ENCODE measurements at places on chromosomes 13 and 19.

GRCh38 chr19:55152017-55152416 is 3.0 kb upstream of the TNNT1 start:
- DNase-seq = no peak

GRCh38 chr19:17339088-17339741 is 1.9 kb downstream of the GTPBP3 start:
- no peak for DNase-seq

GRCh38 chr13:77928909-77929308 is 10.3 kb upstream of the EDNRB start:
- DNase-seq = no peak

DNA sequence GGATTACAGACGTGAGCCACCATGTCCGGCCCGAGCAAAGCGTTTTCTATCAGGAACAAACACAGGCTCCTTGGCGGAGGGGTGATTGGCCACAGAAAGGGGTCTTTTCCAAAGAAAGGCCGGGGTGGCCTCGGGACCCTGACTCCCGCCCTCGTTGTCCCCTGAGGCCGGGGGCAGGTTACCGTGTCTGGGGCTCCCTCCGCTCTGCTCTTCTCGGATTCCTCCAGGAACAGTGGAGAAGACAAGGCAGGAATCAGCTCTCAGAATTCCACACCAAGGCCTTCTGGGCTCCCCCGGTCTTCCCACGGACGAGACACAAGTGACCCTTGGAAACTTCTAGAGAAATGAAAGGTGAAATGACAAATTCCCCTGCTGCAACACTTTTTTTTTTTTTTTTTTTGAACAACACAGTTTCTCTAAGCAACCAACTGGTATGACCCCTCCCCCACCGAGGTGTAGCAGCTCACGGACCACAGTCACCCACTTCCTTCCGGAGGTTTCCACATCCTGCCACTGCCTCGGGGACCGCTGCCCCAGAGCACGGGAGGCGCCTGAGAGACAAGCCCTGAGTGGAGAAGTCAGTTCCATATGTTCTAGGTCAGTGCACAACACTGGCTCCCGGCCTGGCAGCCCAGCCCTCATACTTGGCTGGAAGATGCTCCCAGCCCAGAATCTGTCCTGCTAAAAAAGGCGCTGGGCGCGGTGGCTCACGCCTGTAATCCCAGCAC is 11.0 kb downstream of the MOB3A start:
- DNase-seq = no peak

GRCh38 chr19:56360841-56361240 is 32.5 kb downstream of the ZNF582 start:
- no peak for DNase-seq

DNA sequence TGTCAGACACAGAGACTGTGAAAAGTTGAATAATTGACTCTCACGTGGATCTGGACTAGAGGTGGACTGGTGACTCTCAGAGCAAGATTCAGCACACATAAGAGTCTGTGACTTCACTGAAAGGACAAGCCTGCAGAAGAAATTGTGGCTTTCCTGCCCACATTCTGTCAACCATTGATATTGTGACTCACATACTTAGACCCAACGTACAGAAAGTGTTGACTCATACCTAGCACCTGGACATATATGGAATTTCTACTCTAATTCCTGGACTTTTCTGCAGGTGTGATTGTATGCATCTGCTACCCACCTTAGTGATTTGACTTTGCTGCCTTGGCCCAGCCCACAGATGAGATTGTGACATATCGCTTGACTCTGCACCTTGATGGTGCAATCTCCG is 15.6 kb upstream of the ZNF730 start:
- no peak for DNase-seq

DNA sequence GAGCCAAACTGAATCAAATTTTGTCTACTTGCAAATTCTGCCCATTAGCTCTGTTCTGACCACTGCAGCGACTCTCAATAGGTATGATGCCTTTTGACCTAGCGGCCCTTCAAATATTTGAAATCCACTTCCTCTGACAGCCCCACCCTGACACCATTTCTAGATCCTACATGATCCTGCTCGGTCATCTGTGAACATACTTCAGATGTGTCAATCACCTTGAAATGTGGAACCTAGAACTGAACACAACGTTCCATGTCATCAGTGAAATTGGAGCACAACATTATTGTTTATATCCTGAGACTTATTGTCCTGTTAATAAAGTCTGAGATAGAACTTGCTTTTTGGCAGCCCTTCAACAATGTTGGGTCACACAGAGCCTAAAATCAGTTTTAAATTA is 98.2 kb downstream of the UBL3 start:
- no peak for DNase-seq

- no peak for DNase-seq
These were observed 2.8 kb downstream of the PTGIR start for GRCh38 chr19:46622118-46622446.

GRCh38 chr19:33561261-33561660 is 39.7 kb upstream of the PEPD start:
- DNase-seq = no peak

GRCh38 chr13:23801141-23801540 is 88.1 kb downstream of the MIPEP start:
- DNase-seq = no peak

GRCh38 chr13:30398601-30399072 is 23.7 kb upstream of the UBE2L5 start:
- no peak for DNase-seq

DNA sequence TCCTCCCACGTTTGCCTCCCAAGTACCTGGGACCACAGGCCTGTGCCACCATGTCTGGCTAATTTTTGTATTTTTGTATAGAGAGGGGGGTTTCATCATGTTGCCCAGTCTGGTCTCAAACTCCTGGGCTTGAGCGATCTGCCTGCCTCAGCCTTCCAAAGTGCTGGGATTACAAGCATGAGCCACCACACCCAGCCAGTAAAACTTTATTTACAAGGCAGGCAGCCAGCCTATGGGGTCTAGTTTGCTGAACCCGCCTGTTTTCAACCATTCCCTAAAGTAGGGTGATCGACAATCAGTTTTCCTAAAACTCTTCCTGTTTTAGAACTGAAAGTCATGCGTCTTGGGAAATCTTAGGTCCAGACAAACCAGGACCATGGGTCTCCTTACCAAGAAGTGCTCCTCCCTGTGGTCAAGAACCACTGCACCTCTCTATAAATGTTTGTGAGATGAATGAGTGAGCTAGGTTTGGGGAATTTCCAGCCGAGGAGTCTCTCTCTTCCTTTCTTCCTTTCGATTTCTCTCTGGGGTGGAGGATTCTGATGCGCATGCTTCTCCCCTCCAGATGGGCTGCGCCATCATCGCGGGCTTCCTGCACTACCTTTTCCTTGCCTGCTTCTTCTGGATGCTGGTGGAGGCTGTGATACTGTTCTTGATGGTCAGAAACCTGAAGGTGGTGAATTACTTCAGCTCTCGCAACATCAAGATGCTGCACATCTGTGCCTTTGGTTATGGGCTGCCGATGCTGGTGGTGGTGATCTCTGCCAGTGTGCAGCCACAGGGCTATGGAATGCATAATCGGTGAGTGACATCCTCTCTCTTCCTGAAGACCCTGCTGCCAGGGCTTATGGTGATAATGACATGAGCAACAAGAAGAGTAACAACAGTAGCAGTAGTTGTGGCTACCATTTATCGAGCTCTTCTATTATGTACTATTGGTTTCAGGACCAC is 38.7 kb downstream of the ADGRE1 start:
- no peak for DNase-seq

- no peak for DNase-seq
These were observed 11.1 kb upstream of the ZNF613 start for GRCh38 chr19:51916167-51916566.

GRCh38 chr13:106623799-106624460 is 56.0 kb upstream of the ARGLU1 start:
- DNase-seq = no peak

DNA sequence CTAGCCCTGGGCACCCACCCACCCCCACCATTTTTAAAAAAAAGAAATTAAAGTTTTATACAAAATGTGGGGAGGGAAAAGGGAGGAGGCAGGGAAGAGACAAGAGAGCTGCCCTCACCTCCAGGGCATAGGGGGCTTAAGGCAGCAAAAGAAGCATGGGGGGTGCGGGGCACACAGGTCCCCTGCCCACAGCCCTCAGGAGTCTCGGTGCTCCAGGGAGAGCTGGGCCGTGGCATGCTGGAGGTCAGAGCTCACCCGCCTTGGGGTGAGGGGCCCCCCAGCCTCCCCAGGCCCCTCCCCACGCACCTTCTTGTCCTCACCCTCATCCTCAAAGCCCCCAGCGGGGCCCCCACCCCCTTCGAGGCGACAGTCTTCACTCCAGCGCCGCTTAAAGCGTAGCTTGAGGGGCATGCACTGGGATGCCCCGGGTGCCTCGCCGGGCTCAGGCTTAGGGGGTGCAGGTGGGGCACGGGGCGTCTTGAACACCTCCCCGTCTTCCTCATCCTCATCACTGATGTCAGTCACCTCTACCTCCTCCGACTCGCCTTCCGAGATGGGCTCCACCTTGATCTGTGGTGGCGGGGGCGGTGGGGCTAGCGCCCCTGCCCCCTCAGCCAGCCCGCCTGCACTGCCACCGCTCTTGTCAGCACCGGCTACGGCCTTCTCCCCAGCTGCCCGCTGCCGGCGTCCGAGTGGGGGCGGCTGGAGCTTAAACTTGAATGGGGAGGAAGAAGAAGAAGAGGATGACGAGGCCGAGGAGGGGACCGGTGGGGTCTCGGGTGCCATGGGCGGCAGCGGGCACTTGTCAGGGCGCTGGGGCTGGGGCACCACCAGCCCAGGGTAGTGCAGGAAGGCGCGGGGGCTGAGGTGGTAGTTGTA is 6.1 kb upstream of the GSK3A start:
- DNase-seq = no peak

DNA sequence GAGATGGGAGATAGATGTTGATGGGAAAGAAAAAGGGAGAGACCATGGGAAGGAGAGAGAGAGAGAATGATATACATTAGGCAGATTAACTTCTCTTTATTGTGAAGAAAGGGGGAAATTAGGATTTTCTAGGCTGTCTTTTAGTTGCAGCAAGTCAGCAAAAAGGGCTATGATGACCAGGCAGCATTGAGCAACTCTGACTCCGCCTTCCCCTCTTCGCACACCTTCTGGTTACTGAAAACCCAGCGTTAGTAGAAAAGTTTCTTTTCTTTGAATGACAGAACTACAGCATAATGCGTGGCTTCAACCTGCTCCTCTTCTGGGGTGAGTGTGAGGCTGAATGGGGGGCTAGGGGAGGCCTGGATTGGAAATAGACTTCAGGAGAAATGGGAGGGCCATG is at the start of gene ADGRE1:
Gene ADGRE1, plus strand, starts transcription at position 264 of the 400 bp plus-strand sequence. Its CDS starts 30 bp downstream, at position 294.
- no peak for DNase-seq

- DNase-seq = no peak
These were observed 13.9 kb downstream of the TINCR start for GRCh38 chr19:5553892-5554291.

- no peak for DNase-seq
These were observed 24.6 kb downstream of the CHST8 start for GRCh38 chr19:33646306-33646705.

DNA sequence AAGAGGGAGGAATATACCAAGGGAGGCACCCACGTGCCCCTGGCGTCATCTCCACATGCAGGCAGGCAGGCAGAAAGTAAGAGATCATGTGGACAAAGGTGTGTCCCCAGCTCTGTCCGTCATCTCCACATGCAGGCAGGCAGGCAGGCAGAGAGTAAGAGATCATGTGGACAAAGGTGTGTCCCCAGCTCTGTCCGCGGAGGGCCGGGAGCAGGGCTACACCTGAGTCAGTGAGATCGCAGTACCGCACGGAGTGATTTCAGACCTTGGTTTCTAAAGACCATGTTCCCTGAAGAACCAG is 22.2 kb downstream of the CAPS start:
- DNase-seq = no peak

- no peak for DNase-seq
These were observed 39.3 kb upstream of the KL start for GRCh38 chr13:32976912-32977311.

- no peak for DNase-seq
These were observed 90.8 kb downstream of the TSHZ3 start for GRCh38 chr19:31258211-31259052.

DNA sequence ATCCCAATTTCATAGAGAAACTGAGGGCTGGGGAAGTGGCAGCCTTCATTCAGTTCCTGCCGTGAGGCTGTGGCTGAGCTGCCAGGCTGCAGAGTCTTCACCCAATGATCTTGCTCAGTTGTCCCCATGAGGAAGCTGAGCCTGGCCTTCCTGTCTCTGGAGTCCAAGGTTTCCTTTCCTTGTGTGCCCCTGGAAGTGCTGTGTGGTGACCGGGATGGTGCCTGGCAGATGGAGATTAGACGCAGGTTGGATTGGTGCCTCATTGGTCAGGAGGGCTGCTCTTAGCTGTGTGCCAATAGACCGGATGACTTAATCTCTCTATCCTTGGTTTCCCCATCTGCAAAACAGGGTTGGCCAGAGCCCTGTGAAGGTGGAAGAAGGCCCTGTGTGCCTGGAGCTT is 24.6 kb downstream of the DNM2 start:
- no peak for DNase-seq

DNA sequence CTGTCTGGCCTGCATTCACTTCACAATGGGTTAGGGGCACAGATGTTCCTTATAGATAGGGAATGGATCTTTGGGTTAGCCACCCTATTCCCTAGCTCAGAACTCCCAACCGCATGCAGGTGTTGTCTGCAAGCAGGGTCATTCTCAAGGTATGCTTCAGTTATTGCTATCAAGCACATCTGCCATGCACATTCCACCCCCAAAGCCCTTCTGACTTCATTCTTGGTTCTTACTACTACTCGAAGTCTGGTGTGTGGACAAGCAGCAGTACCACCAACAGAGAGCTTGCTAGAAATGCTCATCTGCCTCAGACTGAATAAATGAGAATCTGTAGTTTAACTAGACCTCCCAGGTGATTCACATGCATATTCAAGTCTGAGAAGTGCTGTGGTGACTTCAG is 31.3 kb downstream of the SERPINE3 start:
- no peak for DNase-seq

- no peak for DNase-seq
These were observed 1575.5 kb upstream of the SPRY2 start for GRCh38 chr13:81916461-81916860.

DNA sequence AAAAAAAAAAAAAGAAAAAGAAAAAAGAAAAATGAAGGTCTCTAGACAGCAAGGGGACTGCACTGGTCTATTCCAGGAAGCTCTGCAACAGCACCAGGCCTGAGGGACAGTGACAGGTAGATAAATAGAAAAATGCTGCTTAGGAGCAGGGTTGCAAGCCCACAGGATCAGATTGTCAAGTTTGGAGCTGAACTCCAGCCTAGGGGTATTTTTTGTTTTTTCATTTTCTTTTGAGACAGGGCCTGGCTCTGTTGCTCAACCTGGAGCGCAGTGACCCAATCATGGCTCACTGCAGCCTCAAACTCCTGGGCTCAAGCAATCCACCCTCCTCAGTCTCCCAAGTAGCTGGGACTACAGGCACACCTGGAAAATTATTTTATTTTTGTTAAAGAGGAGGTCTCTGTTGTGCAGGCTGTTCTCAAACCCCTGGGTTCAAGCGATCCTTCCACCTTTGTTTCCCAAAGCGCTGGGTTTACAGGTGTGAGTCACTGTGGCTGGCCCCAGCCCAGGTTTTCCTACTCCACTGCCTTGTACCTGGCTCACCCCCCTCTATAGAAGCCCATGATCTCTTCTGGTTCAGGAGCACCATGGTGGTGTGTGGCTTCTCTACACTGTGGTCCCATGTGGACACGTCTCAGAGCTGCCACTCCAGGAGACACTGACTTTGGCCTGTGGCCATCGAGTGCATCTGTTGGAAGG is 23.9 kb downstream of the POP4 start:
- no peak for DNase-seq
